ENCODE measurements at places on chromosomes 7 and 10.

- peak; percentile 29 for ATAC-seq
These were observed at the start of gene FGFBP3 for GRCh38 chr10:91909117-91909677. TSS of gene FGFBP3 (minus strand) at chr10:91909486. CDS start at chr10:91908969, 517 bp downstream.

- no peak for ATAC-seq
These were observed 24.3 kb downstream of the MKI67 start for GRCh38 chr10:128101901-128102300.

DNA sequence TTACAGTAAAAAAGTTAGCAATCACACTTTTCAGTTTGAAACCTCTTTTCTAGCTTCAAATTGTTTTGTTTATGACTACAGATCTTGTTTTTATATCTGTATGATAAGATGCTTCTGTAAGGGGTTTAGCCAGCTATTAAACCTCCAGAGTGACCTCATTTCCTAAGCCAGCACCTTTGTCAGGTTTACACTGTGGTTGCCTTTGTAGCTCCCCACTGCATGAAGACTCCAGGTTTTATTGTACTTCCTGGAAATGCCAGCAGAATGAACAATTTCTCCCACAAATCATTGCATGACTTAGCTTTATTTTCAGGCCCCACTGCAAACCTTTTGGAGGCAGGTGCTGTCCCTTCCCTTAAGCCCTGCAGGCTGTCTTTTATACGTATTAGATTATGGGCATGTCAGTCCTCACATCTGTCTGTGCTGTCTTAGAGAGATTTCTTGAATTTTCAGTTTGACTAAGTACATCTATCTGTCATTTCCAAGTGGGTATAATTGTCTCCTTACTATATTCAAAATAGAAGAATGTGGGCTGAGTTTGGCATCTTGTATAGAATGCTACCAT, 8.2 kb upstream of the AGR3 start:
- ATAC-seq, result no peak

DNA sequence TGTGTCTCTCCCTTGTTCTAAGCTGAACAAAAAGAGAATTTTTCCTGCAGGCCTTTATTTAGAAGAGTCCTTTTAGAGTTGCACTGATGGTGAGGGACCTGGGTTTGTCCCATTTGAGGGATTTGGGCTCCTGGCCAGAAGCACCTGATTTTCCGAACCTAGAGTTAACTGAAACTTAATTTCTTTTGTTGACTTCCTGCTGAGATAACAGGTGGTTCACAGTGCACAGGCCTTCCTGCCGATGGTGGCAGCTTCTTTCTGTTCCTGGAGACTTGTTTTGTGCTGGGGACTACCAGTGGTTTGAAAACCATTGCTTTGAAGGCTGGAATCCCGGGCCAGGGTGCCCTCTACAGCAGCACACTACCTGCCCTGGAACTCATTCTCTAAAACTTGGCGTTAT, 99.2 kb downstream of the SUGCT start:
- no peak for ATAC-seq

- no peak for ATAC-seq
These were observed 29.8 kb downstream of the CEP41 start for GRCh38 chr7:130410868-130411541.

DNA sequence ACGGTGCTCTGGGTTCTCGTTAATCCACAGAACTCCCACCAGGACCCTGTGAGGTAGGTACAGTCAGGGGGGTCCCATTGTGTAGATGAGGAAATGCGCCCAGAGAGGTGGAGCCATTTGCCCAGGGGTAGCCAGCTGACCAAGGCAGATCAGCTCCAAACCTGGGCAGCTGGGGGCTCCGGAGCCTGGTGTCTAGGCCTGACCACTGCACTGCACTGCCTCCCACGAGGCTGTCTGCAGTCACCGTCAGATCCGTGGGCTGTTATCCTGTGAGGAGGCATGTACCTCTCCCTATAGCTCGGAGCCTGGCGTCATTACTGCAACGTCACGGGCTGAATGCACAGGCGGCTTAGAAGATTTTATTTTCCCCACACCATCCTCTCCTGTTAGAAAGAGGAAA, 411.8 kb upstream of the FOXK1 start:
- no peak for ATAC-seq

GRCh38 chr7:134709197-134709596, 62.5 kb downstream of the BPGM start:
- ATAC-seq, result no peak

GRCh38 chr10:105068497-105068896, 427.4 kb downstream of the SORCS3 start:
- ATAC-seq, result no peak

Measured in motor neuron (in vitro differentiated cells).